ENCODE measurements at places on chromosomes 1 and 21.

GRCh38 chr1:207858281-207858680, 52.6 kb downstream of the CD34 start:
- no peak for DNase-seq

- DNase-seq, result no peak
Measured at GRCh38 chr1:42844592-42845140, 1.7 kb upstream of the ZNF691 start.

- no peak for DNase-seq
Measured at GRCh38 chr1:156655151-156655903, 13.4 kb downstream of the BCAN start.

DNA sequence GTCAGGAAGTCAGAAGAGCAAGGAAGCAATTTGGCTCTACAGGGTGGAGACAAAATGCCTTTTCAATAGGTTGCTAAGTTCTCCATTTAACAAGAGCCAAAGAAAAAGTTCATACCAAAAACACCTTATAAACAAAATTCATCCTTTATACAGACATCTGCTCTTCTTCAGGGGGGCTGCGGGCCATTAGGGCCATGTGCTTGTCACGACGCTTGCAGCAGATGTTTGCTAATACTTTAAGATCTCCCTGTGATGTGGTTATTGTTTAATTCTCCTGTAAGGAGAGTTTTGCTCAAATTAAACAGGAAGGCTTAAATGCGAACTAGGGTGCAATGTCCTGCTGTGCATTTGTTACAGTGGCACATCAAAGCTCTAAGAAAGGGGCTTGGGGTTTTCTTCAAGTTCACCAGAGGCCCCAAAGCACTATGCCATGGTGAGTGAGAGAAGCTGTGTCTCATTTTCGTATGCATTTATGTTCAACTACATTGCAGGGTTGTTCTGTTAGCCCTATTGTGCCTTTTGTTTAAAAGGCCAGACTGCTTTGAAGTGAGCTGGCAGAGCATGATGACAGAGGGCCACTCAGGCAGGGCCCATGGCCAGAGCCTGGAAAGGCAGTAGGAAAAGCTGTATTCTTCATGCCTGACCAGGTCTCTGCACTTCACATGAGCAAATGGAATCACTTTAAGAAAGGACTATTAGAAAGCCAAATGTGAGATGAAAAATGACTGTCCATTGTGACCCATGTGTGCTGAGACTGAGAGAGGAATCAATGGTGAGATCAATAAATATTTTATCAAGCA, 24.8 kb upstream of the NTPCR start:
- no peak for DNase-seq

GRCh38 chr1:3543076-3544039, 68.0 kb downstream of the MEGF6 start:
- DNase-seq, result no peak

GRCh38 chr1:226475142-226475511, 67.2 kb upstream of the PARP1 start:
- no peak for DNase-seq

DNA sequence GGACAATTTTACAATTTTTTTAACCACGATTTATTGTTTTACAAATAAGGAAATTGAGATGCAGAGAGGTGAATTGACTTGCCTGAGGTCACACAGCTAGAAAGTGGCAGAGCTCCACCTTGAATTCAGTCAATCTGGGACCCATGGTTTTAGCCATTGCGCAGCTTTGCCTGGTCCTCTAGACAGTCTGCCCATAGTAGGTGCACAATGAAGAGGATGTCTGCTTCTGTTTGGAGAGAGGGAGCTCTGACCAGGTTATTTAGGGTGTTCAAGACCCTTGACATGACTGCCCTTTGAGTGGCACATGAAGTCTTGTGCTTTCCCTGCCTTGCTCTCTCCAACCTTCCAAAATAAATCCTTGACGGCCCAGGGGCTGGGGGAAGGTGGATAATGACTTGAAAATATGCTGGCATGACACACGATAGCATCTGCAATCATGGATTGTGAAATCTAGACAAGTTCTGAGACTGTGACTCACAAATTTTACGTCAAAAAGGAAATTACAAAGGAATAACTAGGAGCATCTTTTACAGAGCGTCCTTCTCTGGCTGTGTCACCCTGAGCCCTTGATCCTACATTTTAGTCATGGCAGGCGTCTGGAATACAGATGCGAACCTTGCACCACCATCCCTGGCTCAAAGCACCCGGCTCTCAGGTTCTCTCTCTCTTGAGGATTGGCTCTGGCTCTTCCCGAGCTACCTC, 26.2 kb upstream of the ID3 start:
- peak; percentile 20 for DNase-seq

GRCh38 chr1:53368314-53369033, 40.6 kb upstream of the LRP8 start:
- DNase-seq, result peak; percentile 4

DNA sequence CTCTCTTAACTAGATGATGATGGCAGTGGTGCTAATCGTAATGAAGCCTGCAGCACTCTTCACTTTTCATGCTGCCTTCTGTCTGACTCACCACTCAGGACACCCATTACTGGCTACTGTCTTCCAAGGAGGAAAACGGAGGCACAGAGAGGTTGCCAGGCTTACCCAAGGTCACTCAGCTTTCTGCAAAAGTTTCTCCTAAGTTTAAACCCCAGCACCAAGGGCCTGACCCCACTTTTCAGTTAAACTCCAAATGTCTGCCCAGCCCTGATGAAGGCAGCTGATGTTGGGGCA, 78.1 kb upstream of the RUNX3 start:
- DNase-seq, result no peak

GRCh38 chr1:217506878-217507277, 124.0 kb downstream of the GPATCH2 start:
- no peak for DNase-seq

- no peak for DNase-seq
Measured at GRCh38 chr1:229411434-229412055, 22.3 kb downstream of the ACTA1 start.

DNA sequence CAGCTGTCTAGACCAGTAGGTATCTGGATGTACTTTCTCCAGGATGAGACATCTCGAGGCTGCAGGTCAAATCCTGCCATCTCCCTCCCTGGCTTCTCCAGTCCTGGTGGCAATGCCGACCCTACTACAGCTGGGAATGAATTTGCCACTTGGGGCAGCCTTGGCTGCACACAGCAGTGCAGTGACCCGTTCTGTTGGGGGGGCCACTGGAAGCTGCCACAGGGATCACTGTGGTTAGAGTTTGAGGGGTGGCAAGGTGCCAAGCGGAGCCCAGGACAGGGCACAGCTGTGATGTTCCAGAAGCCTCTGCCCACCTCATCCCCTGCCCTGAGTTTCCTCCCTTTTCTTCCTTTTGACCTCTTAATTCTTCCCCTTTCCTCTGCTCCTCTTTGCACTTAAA, 17.1 kb downstream of the COL6A2 start:
- no peak for DNase-seq

GRCh38 chr1:175504875-175505555, 238.4 kb downstream of the TNR start:
- DNase-seq, result no peak

DNA sequence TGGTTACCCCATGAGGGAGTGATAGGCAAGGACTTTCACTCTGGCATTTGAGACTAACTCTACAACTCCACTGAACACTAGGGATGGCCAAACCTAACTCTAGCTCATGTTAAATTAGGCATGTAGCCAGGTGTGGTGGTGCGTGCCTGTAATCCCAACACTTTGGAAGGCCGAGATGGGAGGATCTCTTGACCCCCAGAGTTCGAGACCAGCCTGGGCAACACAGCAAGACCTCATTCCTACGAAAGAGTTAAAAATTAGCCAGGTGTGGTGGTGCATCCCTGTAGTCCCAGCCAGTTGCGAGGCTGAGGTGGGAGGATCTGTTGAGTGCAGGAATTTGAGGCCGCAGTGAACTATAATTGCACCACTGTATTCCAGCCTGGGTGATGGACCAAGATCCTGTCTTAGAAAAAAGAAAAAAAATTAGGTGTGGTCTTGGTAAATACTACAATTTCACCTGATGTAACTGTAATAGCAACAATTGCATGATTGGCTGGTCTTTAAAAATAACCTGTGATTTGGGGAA, 81.2 kb upstream of the ARHGAP29 start:
- no peak for DNase-seq

- no peak for DNase-seq
Measured at GRCh38 chr21:42739061-42739931, 85.9 kb downstream of the PDE9A start.

DNA sequence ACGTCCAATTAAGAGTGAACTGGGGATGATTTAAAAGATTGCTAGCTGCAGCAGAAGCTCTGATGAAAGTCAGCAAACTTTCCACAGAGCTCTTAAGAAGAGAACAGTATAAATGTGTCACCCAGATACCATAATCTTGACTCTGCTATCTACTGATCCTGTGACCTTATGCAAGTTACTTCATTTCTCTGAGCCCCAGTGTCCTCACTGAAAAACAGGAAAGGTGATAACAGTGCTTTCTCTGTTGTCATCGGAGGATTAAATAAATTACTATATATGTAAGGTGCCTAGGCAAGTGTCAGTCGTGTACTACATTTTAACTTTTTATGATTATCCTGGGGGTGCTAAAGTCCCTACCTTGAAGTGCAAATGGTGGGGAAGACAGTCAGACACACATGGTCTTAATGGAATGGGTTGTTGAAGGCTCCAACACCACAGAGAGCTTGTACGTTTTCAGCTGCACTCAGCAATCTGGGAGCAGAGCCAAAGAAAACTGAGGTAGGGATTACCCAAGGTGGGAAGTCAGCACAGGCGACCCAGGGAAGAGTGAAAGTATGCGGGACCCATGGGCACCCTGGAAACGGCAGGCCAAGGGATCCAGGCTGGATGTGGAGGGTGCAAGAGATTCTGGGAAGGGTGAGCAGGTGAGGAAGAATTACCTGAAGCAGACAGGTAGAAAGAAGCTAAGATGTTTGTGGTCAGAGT, 82.8 kb downstream of the DTL start:
- DNase-seq, result no peak

DNA sequence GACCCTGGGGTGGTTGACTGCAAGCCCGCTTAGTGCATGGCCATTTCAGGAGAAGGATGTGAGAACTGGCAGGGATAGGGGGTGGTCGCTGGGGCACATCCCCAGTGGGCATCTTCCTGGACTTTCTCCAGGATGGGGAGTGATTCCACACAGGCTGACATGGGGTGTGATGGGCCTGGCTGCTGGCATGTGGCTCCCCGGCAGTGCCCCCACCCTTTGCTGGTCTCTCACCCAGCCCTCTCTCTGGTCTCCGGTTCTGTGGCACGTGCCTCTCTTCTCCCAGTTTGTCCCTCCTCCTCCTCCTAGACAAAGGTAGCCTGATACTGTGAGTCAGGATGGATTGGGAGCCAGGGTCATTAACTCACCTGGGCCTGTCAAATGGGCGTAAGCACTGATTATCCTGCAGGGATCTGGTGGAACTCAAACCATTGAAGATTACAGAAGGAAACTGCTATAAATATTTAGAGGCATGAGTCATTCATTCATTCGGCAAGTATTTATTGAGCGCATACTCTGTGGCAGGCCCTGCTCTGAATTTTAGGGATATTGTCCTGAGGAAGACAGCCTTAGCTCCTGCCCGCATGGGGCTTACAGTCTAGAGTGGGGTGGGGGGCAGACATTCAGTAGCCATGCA, 23.6 kb upstream of the EPS8L3 start:
- no peak for DNase-seq

GRCh38 chr21:33021150-33021549, 4.6 kb upstream of the OLIG2 start:
- no peak for DNase-seq

DNA sequence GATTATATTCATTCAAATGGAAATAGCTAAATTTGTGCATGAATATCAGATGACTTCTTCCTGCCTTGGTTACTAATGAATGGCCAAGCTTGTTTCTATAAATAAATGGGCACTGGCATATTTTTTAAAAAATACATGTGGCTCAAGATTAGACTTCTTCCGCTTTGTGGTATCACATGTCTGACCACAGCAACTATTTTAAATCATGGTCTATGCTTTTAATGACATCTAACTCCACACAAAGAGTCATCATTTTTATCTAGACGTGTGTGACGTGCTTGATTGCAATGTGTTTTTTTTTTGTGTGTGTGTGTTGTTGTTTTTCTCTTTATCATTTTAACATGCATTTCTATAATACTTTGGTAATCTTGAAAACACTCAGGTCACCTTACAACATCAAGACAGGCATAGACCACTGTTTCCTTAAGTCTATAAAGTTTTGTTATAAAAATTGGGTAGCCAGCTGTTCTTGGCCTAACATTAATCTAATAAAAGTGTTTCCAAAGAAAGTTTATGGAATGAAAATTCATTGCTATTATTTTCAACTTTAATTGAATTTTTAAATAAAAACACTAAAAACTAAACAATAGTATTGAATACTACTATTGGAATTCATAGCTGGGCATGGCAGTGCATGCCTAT, 29.5 kb downstream of the RGS1 start:
- DNase-seq, result peak; percentile 52

- DNase-seq, result no peak
Measured at GRCh38 chr1:171345536-171345935, 31.6 kb downstream of the FMO4 start.

- DNase-seq, result no peak
Measured at GRCh38 chr1:151072224-151072623, 1.7 kb downstream of the GABPB2 start.

DNA sequence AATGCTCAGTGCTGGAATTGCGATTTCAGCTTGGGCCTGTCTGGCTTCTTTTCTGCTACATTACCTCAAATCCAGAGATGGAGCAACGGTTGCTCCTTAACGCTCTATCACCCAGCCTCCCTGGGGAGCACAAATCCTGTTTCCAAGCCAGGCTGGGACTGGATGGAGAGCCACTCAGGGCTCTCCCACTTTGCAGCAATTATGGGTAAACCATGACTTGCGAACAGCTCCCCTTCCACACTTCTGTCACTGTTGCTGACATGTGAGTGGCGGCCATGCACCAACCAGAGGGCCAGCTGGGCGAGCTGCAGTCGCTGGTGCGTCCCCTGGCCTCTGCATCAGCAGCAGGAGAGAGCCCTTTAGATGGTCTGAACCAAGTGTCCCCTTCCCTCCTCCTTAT, 65.1 kb upstream of the RAB4A start:
- DNase-seq, result no peak

GRCh38 chr1:85936470-85936869, 220.1 kb downstream of the COL24A1 start:
- DNase-seq, result no peak

- DNase-seq, result no peak
Measured at GRCh38 chr1:232643251-232643650, 13.3 kb upstream of the SIPA1L2 start.

GRCh38 chr21:41254090-41254700, 62.4 kb upstream of the FAM3B start:
- no peak for DNase-seq

DNA sequence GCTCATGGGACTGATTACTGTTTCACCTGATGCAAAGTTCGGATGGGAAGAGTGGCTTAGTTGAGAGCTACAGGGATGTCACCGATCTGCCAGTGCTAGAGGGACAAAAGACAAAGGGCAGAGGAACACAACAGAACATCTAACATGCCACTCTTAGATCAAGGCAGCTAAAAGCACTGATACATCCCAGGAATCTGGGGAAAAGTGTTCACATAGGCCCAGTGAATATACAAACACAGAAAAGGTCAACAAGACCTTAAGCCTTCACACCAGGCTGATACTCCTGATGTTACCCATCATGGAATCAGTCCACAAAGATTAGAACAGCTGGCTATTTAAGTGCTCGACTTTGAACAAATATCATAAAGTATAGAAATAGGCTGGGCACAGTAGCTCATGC, 163.2 kb downstream of the EIF4G3 start:
- no peak for DNase-seq

- DNase-seq, result no peak
Measured at GRCh38 chr1:245168086-245168485, 13.3 kb downstream of the KIF26B start.

GRCh38 chr1:54409156-54410142, 3.3 kb upstream of the SSBP3 start:
- peak; percentile 14 for DNase-seq

Measured in CD4-positive, alpha-beta T cell treated with Interleukin-4 for 1 hour (primary cell).